MM.1S (cell line): ENCODE measurements at places on chromosomes 2 and 18.
A peak's percentile ranks its signal among the peaks of the same experiment; 100 is the strongest.

DNA sequence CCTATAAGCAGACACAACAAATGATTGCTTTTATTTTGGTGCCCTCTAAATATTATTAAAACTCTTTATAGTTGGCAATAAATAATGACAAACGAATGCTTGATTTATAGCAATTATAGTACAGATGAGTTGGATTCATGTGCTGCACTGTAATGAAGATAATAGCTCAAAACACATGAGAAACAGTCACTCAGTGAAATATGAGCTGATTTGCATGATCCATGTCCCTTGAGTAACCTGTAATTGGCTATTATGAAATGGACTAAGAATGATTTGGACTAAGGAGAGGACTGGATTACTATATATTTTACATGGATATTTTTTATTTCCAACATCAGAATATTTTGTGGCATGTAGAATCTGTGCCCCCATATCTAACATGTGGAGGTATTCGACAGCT lies 365.6 kb upstream of the UBE2E3 start:
- no peak for DNase-seq

- DNase-seq, result no peak
Measured at GRCh38 chr2:23145460-23145859, 239.5 kb upstream of the KLHL29 start.

- DNase-seq, result no peak
Measured at GRCh38 chr2:187002242-187002641, 153.3 kb upstream of the ZSWIM2 start.

DNA sequence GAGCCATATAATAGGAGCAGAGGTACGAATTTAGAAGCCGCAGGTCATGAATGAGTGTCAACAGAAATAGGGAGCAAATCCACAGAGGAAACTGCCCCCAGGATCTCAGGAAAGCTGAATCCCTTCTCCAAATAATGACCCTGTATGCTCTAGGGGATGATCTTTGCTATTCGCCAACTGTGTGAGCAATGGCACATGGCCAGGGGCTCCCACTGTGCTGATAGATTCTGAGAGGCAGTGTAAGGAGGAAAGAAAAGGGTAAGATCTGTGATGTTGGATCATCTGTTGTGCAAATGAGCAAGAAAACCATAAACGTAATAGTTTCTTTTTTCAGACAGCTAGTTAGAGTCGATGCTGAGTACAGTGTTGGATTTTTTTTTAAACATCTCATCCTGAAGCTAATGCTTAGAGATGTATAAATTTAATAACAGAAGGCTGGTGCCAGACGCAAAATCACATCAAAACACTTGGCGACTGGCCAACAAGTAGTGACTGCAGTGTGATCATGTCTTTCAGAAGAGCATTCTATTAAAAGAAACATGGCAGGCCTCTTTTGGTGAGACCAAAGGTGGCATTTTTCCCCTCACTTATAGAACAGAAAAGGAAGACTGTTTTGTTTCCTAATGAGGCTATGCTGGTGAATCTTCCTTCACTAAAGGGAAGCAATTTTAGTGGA lies 77.4 kb downstream of the ABCA12 start:
- DNase-seq, result no peak

GRCh38 chr2:235669983-235670962 lies 176.4 kb downstream of the AGAP1 start:
- no peak for DNase-seq

GRCh38 chr2:11180653-11181052 lies 25.4 kb downstream of the SLC66A3 start:
- DNase-seq, result no peak

GRCh38 chr2:71888751-71889445 lies 258.8 kb downstream of the CYP26B1 start:
- DNase-seq, result no peak

- no peak for DNase-seq
Measured at GRCh38 chr2:38232454-38232853, 144.6 kb downstream of the ATL2 start.

GRCh38 chr2:168643979-168644378 lies 158.5 kb upstream of the NOSTRIN start:
- no peak for DNase-seq

- peak; percentile 55 for DNase-seq
Measured at GRCh38 chr18:47050468-47050867, 15.0 kb upstream of the ELOA2 start.

DNA sequence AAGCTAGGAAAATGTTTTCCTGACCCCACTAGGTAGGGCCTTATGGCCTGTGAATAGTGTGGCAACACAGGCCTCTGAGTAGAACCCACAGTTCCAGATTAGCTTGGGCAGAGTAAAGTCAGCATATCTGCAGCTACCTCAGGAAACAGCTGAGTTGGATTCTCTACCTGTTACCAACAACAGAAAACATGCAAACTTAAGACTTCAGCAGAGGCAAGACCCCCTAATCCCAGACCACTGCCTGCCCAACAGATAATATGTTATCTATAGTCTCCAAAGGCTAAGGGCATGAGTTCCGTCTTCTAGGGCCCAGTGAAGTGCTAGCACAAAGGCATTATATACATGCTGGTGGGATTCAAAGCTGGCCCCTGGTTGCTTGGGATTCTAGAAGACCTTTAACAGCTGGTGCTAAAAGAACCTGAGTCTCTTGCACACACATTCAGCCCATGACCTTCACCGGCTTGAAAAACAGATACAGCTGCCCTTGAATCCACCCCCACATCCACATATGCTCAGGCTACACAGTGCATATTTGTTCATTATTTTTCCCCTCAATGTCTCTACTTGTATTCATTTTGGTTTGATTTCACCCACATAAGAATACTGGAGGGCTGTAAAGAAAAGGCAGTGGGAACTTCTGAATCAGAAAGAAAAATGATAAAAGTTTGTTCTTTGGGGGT lies 13.5 kb upstream of the UBXN4 start:
- no peak for DNase-seq
